ENCODE measurements at places on chromosomes 3 and 15. TPM values are rescaled to one million over a fixed set of nuclear protein-coding genes. Genes with fewer than 3 reads are reported as not detected.

- DNase-seq = no peak
These were observed 183.0 kb downstream of the ABHD5 start for GRCh38 chr3:43873723-43874122.

DNA sequence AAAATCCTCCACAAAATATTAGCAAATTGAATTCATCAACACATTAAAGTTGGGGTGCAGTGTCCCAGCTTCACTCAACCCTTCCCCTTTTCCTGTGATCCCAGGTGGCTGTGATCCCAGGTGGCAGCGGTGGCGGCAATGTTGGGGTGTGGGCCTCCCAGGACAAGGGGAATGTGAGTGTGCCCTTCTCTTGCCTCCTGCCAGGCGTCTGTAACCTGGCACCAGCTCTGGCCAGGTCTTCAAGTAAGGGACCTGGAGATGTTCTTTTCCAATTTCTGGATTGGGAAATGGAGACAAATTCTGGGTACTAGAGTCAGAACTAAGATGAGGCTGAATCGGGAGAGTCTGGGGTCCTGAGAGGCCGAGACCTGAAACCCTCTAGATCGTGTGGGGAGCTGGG is 20.1 kb downstream of the GOLGA6A start:
- DNase-seq = no peak

The UTS2B gene
- total RNA-seq = 0.75 TPM

The DUOXA2 gene
- total RNA-seq = not detected

GRCh38 chr3:61340931-61341461 is 89.7 kb upstream of the FHIT start:
- no peak for DNase-seq

DNA sequence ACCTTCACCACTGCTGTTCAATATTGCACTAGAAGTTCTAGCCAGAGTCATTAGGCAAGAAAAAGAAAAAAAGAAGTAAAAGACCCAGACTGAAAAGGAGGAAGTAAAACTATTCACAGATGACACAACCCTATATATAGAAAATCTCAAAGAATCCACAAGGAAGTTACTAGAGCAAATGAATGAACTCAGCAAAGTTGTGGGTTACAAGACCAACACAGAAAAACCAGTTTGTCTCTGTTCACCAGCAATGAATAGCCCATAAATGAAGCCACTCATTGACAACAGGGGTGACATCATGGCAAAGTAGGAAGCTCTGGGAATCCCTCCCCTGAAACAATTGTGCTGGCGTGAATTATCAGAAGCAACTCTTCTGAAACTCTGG is 4.6 kb downstream of the CFAP100 start:
- DNase-seq = no peak

DNA sequence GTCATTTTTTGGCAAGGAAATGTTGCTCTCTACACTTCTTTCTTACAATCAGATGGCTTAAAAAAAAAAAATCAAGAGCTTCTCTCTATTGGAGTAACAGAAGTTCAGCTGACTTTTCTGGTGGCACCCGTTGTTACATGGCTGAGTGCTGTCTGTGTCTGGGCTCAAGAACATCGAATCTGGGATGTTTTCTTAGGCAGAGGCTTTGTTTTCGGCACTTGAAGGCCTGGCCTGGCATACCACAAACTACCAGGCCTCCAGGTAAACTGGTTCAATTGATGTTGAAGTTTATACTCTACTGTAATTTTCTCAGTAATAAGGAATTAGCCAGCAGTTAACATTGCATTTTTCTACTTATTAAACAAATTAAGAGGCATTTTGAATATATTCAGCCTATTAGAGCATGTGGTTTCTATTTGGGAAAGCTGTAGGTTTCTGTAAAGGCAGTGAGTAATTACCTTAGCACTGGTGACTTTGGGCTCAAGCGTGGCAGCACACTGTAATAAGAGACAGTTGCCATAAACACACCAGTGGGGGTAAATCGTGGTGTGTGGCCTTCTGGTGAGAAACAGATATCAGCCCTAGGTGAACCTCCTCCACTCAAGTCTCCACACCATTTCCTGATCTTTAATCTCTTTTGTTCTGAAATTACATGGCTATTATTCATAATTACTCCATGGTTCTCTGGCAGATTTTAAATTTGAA is 544.7 kb downstream of the MECOM start:
- DNase-seq = no peak

The CRYGS gene
- total RNA-seq = 3.8 TPM

- DNase-seq = no peak
These were observed 23.0 kb upstream of the SSUH2 start for GRCh38 chr3:8667463-8668091.

GRCh38 chr3:142523921-142524566 is 54.5 kb downstream of the ATR start:
- DNase-seq = no peak

DNA sequence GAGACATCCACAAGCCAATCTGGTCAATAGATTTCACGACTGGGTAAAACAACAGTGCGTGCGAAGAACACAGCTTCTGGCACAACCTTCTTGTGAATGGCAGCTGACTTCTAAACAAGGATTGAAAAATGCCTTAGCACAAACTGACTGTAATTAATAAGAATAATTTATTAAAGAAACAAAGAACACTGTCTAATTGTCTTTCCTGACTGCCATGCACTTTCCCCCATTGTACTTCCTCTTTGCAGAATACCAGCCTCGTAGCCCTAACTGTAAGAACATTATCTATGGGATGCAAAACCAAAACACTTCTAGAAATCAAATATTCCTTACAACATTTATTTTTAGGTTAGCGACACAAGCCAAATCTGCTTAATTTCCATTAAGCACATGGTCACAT is 6.5 kb downstream of the FOXP1 start:
- DNase-seq = no peak

The WDR93 gene
- not detected for total RNA-seq

- DNase-seq = no peak
These were observed 15.6 kb downstream of the SEMA3F start for GRCh38 chr3:50170689-50171088.

The GOLGA6A gene
- not detected for total RNA-seq

DNA sequence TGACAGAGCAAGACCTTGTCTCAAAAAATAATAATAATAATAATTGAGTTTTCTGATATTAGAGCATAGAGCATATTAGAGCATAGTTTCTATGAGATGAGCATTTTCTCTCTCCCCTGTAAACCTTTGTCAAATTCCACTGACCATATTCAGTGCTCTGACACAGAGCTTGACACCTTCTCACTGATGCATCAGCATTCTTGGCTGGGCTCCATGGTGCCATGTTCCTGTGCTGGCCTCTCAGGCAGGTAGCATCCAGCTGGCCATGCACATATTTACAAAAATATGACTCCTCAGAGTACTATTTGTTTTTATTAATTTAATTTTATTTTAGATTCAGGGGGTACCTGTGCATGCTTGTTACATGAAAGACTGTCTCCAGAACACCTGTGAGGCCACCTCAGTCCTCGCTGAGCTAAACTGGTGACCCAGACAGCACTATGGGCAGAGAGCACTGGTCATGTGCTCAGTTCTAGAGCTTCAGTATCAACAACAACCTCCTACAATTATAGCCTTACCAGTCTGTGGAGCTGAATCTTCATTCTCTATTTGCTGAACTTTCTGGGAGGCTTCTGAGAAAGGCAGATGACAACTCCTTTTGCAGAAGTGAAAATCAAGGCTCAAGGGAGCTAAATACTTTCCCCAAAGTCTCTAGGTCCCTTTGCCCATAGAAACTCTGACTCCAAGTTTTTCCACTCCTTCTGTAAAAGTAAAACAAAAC is 21.6 kb upstream of the SLC28A2 start:
- DNase-seq = no peak

DNA sequence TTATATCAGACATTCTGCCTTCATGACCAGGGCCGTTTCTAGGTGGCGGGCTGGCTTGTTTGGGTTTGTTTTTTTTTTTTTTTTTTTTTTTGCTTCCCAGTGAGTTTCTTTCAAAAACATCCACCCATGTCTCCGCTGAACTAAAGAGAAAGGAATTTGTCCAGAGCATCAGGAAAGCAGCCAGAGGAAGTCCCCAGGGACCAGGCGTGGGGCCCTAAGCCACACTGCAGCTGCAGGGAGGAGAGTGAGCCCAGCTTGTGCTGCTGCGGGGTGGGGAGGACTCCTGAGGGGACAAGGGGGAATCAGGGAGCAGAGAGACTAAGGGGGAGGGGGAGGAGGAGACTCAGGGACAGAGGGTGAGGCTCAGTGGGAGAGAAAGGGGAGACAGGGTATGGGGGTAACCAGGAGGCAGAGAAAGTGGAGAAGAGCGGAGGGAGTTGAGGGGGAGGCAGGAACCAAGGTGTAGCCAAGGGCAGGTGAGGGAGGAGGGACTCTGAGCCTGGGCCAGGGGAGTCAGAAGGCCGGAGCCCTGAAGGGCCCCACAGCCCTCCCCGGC is 49.5 kb downstream of the CYP11A1 start:
- DNase-seq = no peak
